ENCODE measurements at places on chromosomes 4 and X. TPM values are rescaled to one million over a fixed set of nuclear protein-coding genes. Genes with fewer than 3 reads are reported as not detected.

DNA sequence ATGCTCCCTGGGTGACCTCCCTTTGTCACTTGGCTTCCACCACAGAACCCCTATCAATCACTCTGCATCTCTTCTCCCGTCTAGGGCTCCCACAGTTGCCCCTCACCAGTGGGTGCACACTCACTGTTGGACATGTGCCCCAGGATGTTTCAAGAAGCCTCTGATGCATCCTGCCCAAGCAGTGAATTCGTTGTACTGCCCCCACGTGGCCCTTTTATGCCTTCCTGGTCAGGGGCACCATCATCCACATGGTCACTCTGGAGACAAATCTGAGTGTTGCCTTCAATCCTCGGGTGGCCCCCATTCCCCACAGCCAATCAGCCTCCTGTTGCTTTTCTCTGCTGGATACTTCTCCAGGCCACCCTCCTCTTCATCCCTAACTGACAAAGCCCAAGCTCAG, 12.2 kb downstream of the ITIH6 start:
- no peaks in the 10 kb centered on the region for H3K36me3 ChIP-seq
- no peak for DNase-seq
- no peak overlapping the region for H3K27ac ChIP-seq
- H3K4me1 ChIP-seq: no peaks in the 10 kb centered on the region

GRCh38 chr4:182179105-182179504, 64.1 kb upstream of the TENM3 start:
- H3K36me3 ChIP-seq: no peaks in the 10 kb centered on the region
- H3K4me3 ChIP-seq: no peak overlapping the region
- H3K4me1 ChIP-seq: no peaks in the 10 kb centered on the region
- H3K27me3 ChIP-seq: no peaks in the 10 kb centered on the region

IL2RG gene
- total RNA-seq: 2.6 TPM

DNA sequence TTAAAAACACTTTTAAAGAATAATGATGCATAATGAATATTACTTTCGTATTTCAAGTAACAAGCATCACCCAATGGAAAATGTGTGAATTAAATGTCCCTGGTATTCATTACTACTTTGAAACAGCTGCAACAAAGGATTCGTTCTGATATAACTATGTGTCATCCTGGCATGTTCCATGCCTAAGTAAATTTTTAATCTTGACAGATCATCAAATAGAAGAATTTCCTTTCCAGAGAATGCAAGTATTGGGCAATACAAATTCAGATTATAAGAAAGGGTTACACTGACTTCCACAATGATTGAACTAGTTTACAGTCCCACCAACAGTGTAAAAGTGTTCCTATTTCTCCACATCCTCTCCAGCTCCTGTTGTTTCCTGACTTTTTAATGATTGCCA, 105.3 kb downstream of the SPCS3 start:
- H3K27me3 ChIP-seq: no peaks in the 10 kb centered on the region
- no peak overlapping the region for H3K4me3 ChIP-seq
- no peaks in the 10 kb centered on the region for H3K36me3 ChIP-seq
- H3K27ac ChIP-seq: no peak overlapping the region
- H3K4me1 ChIP-seq: no peaks in the 10 kb centered on the region
- no peak for DNase-seq

- no peak for DNase-seq
- no peaks in the 10 kb centered on the region for H3K27me3 ChIP-seq
- peak overlapping the region; percentile 72 for H3K4me3 ChIP-seq
- H3K27ac ChIP-seq: peak overlapping the region; percentile 96
Measured at GRCh38 chrX:40109288-40110008, 11.7 kb upstream of the BCOR start.

ASB12 gene
- not detected for total RNA-seq

PABPC1L2B gene
- not detected for total RNA-seq

GRCh38 chr4:38538517-38538916, 125.5 kb upstream of the KLF3 start:
- no peaks in the 10 kb centered on the region for H3K4me1 ChIP-seq
- no peaks in the 10 kb centered on the region for H3K27me3 ChIP-seq
- no peak overlapping the region for H3K27ac ChIP-seq

GRCh38 chr4:143338313-143338712, 1.6 kb downstream of the GAB1 start:
- peak overlapping the region; percentile 84 for H3K4me3 ChIP-seq
- peaks cover 32% of the 10 kb centered on the region for H3K4me1 ChIP-seq
- no peak for DNase-seq

- H3K4me1 ChIP-seq: no peaks in the 10 kb centered on the region
- no peaks in the 10 kb centered on the region for H3K36me3 ChIP-seq
- H3K4me3 ChIP-seq: no peak overlapping the region
- no peaks in the 10 kb centered on the region for H3K27me3 ChIP-seq
Measured at GRCh38 chr4:179110356-179110755, 1668.1 kb upstream of the AGA start.
